ENCODE measurements at places on chromosomes 1 and 21.

DNA sequence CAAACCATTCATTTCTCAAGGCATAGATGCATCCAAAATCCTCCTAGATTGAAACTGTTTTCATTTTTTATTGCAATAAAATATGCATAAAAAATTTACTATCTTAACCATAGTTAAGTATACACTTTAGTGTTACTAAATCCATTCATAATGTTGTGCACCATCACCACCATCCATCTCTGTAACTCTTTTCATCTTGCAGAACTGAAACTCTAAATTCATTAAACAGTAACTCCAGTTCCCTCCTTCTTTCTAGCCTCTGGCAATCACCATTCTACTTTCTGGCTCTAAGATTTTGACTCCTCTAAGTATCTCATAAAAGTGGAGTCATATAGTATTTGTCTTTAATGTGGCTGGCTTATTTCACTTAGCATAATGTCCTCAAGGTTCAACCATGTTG, 236.8 kb downstream of the SMYD3 start:
- no peak for DNase-seq

DNA sequence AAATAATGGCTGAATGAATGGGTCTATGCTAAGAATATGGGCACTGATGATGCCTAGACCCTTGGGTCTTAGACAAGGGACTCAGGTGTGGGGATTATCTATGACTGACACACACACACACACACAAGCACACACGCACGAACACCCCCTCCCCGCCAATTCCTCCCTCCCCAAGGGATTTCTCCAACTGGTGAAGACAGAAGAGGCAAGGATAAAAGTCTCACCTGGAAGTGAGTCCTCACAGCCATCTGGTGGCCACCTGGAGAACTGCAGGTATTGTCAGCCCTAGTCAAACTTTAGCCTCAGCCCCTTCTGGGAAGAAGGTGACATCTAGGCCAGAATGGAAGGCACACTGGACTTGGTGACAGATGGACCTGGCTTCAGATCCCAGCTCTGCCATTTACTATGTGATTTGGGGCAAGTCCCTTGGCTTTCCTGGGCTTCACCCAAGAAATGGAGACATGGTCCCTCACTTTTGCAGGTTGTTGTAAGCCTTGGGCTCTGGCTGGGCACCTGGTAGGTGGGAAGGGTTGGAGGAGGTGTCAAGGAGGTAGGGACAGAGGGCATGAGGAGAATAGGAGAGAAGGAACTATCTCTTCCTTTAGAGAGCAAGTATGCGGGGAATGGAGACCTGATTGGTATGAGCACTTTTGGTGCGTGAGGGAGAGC, 4.0 kb upstream of the GPR3 start:
- DNase-seq = peak; percentile 76

DNA sequence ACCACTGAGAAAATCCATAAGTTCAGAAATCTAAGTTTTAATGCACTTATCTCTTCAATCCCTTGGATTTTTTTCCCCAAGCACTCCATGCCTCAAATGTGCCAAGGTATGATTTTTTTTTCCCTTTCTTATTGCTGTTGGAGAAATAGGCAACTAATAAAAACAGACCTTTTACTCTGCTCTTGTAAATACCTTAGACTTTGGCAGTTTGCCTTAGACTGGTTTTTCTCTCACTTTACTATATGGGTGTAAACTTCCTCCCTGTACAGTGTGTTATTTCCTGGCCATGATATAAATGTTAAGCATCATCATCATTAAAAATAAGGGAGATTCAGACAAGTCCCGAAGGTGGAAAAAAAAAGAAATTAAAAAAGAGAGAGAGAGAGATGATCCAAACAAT, 65.7 kb downstream of the LRRC8C start:
- DNase-seq = no peak

DNA sequence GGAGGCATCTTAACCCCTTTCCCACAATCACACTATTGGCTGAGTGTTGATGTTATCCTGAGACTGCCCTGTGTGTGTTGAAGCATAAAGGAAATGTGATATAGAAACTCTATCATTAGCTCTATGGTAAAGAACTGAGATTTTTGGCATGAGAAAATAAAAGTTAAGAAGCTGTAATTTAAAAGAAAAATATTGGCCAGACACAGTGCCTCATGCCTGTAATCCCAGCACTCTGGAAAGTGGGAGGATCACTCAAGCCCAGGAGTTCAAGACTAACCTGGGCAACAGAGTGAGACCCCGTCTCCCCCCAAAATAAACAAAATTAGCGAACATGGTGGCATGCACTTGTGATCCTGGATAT, 14.2 kb upstream of the RIPK4 start:
- DNase-seq = no peak
